K562 (cell line): ENCODE measurements at places on chromosomes 4 and X. TPM values are rescaled to one million over a fixed set of nuclear protein-coding genes. Genes with fewer than 3 reads are reported as not detected.

- no peak for DNase-seq
Measured at GRCh38 chr4:47373174-47373573, 90.3 kb downstream of the COMMD8 start.

GRCh38 chrX:124433186-124433585 lies 86.8 kb downstream of the SH2D1A start:
- no peak for DNase-seq

- peak; percentile 52 for DNase-seq
Measured at GRCh38 chrX:110394651-110395050, 36.0 kb downstream of the RTL9 start.

DNA sequence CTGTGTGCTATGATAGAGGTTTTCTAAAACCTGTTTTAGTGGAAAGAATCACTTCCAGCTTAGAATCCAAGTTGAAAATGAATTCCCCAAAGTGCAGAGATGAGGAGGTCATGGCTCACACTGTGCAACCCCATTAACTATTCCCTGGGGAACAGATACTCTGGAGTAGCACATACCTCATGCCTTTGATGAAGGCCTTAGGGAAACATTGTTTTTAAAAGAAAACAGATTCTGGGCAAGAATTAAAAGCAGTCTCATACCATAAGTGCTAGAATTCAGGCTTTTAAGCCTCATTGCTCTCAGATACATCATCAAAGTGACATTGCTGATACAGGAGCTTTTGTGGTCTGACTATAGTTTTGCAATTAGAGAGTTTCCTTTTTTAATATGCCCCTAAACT lies 115.1 kb downstream of the NDST4 start:
- no peak for DNase-seq

CBLL2 gene
- not detected in 2 replicates for total RNA-seq
